H9 (cell line): ENCODE measurements at places on chromosomes 11 and 22. TPM values are rescaled to one million over a fixed set of nuclear protein-coding genes. Genes with fewer than 3 reads are reported as not detected.
A peak's percentile ranks its signal among the peaks of the same experiment; 100 is the strongest.

SLC22A24 gene
- total RNA-seq, result not detected in 2 replicates

ZNF74 gene
- 29.8 and 34.3 TPM in 2 replicates for total RNA-seq

BRSK2 gene
- 24.2 and 28.4 TPM in 2 replicates for total RNA-seq

PHLDB1 gene
- total RNA-seq, result 55.7 and 56.0 TPM in 2 replicates

LMO2 gene
- 0.33 and 0.48 TPM in 2 replicates for total RNA-seq

NPAS4 gene
- total RNA-seq, result 1.6 and 1.8 TPM in 2 replicates

ARAP1 gene
- 59.4 and 63.0 TPM in 2 replicates for total RNA-seq

GRCh38 chr11:79253280-79253679 is 187.6 kb downstream of the TENM4 start:
- DNase-seq, result no peak

DNA sequence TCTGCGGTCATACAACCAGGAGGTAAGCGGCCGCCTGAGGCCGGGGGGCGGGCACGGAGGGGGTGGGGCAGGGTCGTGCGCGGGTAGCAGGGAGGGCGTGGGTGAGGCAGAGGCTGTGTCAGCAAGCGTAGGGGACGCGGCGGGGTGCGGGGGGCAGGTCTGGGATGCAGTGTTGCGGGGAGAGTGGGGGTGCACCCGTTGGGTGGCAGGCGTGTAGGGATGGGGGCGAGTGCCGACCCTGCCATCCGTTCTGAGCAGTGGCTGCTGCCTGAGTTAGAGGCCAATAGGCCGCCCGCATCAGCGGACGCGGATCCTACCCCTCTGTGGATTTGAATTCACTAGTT is 1.4 kb downstream of the RIC8A start:
- DNase-seq, result no peak

- no peak for DNase-seq
These were observed 37.4 kb downstream of the CTNND1 start for GRCh38 chr11:57798905-57799559.

- DNase-seq, result peak; percentile 54
These were observed 630 bp downstream of the UBASH3B start for GRCh38 chr11:122656073-122656630.

DNA sequence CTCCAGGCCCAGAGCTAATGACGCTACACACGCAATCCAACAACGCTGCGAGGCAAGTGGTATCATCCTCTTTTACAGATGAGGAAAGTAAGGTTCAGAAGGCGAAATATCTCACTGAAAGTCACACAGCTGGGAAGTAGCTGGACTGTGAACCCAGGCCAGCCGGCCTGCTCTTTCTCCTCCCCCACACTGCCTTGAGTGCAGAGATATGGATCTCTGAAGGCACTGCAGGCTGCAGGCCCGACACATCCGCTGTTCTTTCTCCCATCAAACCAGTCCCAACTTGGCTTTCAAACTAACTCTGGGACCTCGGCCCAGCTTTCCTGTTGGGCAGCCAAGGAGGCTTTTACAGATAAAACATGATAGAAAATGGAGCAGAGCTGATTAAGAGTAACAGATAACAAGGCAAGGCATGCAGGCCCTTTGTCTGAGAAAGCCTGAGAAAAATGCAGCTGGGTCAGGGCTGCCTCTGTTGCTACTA is 64.0 kb upstream of the PTPRJ start:
- no peak for DNase-seq

DNA sequence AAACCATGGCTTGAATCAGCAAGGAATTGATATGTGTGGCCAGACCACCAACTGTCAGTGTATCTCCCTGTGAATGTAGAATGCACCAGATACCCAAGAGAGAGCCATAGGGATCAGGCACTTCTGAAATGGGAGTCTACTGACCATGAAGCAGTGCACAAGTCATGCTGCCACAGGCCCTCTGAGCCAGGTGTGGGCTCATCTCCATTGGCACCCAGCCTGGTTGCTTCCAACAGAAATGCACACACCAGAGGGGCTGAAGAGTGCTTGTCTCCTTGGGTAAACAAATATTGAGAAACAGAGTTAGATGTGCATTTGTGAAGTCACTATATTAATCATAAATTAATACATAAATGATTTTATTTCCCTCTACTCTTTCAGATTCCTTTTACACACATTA is 28.4 kb upstream of the PANX1 start:
- no peak for DNase-seq

- no peak for DNase-seq
These were observed 69.9 kb downstream of the SLC5A12 start for GRCh38 chr11:26651916-26652315.

DNA sequence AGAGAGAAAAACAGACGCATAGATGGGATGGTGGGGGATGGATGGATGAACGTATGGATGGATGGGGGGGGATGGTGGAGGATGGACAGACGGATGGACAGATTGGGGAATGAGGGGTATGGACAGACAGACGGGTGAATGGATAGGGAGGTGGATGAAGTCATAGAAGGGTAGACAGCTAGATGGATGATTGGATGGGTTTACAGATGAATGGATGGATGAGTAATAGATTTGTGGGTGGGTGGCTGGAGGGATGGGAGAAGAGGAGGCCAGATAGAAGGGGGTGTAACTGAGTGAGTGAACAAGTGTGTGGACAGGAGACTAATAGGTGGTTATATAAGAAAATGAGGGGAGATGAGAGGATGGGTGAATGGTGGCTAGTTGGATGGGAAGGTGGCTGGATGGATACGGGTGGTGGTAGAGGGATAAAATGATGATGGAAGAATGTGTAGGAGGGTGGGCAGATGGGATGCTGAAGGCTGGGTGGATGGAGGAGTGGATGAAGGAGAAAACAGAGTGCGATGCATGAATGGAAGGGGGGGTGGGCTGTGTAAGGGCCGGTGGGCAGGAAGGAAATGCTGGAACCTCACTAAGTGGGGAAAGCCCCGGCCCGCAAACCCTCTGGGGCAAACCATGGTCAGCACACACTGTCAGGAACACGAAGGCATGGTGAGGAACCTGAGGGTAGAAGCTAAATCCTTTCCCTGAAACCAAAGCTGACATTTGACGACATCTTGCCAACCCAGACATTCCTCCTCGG is 21.6 kb downstream of the ARVCF start:
- no peak for DNase-seq

DNA sequence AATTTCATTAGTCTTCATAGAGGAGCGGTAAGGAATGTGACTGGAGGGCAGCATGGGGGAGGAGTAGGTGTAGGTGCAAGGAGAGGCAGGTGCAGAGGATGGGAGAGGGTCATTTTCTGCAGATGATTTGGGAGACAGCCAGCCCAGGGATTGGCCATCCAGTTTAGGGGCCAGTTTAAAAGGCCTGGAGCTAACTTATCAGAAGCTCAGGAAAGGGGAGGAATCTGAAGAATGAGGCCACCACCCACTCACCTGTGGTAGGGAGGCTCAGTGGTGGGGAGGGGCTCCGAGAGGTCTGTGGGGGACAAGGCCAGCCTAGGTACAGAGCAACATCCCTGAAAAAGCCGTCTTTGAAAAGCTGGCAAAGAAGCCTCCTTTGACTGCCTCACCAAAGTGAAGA is 110.8 kb upstream of the TMEM45B start:
- DNase-seq, result peak; percentile 21

GRCh38 chr22:29697853-29698598 is 21.8 kb upstream of the CABP7 start:
- no peak for DNase-seq

DNA sequence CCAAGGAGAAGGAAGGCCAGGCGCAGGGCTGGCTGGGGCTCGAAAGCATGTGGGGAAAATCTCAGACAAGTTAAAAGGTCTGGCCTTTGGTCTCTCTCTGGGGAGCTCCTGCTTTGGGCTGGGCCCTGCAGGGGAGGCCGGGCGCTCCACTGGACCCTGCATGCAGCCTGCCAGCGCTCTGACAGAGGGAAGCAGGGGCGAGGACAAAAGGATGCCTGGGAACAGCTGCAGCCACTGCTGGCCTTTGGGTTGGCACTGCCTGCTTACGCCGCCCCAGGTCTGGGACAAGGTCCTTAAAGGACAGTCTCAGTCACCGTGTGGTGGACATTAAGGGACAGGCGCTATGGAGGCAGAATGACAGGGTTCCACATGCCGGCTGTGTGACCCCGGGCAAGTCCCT is 56.4 kb upstream of the TTLL12 start:
- no peak for DNase-seq

GRCh38 chr11:44066732-44067141 is 667 bp downstream of the ACCS start:
- DNase-seq, result no peak

DNA sequence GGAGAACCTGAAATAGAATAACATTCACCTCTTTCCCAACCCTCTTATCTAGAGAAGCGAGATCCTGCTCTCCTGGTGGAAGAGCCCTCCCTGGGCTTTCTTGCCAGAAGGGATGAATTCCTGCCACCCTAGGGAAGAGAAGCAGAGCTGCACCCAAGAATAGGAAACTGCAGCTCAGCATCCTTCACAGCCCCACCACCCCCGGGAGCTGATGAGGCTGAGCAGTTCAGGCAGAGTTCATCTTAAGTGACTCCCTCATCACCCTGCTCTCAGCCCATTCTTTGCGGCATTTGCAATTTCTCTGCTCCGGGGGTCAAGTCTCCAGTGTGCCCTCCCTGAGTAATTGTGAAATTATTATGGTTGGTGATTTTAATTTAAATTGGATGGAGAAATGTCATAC is 514.9 kb downstream of the BUD13 start:
- DNase-seq, result no peak

DNA sequence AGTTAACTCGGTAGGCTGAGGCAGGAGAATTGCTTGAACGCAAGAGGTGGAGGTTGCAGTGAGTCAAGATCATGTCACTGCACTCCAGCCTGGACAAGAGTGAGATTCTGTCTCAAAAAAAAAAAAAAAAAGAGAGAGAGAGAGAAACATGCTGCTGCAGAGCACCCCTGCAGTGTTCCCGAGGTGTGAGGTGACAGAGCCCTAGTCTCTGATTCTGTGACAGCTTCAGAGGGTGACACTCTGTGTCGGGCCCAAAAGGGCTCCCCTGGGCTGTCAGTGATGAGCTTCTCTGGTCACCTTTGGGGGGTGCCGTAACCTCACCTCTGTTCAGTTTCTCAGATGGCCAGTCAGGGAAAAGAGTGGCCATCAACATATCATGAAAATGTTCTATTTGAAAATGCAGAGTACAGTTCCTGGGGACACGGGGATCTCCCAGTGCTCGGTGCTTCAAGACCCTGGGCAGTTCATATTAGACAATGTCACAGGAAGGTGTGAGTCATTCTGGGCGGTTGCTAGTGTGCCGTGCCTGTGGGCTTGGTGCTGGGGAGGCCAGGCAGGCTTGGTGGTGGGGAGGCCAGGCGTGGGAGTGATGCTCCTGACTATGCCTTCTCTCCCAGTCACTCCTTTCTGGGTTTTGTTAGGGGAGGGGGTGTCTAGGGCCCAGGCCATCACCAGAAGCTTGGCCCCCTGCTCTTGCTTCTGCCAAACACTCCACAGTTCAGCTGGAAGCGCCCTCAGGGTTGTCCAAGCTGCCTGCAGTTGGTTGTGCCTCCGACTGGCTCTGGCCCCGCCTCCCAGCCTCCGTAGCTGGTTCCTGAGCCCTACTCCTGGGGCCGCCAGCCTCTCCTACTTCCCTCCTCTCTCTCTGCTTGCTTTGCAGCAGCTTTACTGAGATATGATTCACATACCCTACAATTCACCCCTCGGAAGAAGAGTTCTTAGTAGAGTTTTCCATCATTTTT is 52.5 kb upstream of the CLDN5 start:
- peak; percentile 58 for DNase-seq

DNA sequence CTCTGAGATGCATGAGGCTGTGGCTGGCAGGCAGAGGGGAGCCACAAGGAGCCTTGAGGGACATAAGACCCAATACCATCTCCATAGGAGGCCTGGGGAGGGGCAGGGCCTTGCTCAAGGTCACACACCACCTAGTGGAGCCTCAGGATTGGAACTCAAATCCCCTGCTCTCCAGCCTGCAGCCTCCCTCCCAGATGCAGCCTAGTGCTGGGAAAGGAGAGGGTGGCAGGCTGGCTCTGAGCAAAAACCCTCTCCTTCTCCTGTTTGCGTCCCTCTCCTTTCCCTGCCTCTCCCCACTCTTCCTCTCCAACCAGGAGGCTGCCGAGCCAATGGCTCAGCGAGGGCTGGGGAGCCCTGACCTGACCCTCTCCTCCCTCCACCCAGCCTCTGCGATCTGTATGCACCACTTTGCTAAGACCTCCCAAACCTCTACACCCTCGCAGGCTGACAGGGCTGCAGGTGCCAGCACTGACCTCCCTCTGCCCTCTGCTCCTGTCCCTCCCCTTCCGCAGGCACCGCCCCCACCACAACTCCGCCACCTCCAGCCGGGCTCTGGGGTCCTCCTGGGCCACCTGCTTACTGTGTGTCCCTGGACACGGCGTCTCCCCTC is 14.7 kb downstream of the IGLL1 start:
- DNase-seq, result peak; percentile 65

- no peak for DNase-seq
These were observed 64.1 kb upstream of the EED start for GRCh38 chr11:86180423-86180822.

DNA sequence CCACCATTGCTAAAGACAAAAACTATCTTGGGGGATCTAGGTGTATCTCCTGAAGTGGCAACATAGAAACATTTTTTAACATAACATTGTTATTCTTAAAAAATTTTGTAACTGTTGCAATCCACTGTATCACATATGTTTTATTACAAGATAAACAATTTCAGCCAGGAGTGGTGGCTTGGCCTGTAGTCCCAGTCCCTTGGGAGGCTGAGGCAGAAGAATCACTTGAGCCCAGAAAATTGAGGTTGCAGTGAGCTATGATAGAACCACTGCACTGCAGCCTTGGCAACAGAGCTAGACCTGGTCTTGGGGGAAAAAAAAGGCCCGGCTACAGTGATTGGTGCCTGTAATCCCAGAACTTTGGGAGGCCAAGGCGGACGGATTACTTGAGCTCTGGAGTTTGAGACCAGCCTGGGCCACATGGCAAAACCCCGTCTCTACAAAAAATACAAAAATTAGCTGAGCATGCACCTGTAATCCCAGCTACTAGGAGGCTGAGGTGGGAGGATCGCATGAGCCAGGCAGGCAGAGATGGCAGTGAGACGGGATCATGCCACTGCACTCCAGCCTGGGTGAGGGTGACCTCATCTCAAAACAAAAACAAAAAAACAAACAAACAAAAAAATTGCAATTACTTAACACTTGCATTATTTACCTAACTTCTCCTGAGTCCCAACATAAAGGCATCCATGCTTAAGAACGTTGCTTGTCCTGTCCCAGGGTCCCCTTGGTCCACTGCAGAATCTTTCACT is 1.5 kb upstream of the DEPDC5 start:
- DNase-seq, result no peak

DNA sequence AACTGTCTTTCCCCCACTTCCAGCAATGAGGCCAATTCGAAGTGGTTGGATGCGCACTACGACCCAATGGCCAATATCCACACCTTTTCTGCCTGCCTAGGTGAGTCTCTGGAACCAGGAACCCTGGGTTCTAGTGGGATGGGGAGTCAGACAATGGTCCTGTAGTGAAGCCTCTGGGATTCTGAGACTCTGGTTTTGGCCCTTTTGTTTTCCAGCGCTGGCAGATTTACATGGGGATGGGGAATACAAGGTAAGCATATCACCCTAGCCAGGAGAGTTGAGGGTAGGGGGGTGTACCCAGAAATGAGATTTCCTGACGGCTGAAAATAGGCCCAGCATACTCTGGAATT is 530 bp downstream of the BBS1 start:
- no peak for DNase-seq
